ENCODE measurements at places on chromosomes 5 and 9.

GRCh38 chr5:108174286-108174685 is 207.6 kb downstream of the FBXL17 start:
- DNase-seq, result no peak

DNA sequence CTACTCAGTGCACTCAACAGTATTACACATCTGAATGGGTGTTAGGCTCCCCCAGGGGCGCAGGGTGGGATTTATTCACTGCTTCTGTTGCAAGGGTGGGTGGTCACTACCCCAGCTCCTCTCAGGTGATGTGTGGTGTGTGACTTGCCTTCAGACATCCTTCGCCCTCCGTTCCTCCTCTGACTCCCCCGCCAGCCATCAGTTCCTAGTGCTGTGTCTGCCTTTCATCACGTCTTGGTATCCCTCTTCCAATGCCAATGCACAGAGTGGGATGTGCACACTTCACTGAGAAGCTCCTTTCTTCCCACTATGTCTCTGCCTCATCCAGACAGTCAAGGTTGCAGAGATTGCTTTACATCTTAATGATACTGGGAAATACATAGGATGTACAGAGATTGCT is 79.4 kb downstream of the SLIT3 start:
- DNase-seq, result no peak

DNA sequence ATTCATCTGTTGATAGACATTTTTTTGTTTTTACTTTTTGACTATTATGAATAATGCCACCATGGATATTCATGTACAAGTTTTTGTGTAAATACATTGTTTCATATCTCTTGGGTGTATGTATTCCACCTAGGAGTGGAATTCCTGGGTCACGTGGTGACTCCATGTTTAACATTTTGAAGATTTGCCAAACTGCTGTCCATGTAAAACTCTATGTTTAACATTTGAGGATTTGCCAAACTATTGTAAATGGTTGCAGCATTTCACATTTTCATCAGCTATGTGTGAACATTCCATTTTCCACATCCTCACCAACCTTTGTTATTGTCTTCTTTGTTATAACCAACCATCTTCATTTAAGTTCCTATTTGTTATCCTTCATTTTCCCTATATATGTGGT is 12.2 kb downstream of the TMEFF1 start:
- no peak for DNase-seq

- no peak for DNase-seq
These were observed 5.5 kb downstream of the MYORG start for GRCh38 chr9:34370970-34371880.

All from HS-27A (cell line).